ENCODE measurements at places on chromosomes 12 and 14.

DNA sequence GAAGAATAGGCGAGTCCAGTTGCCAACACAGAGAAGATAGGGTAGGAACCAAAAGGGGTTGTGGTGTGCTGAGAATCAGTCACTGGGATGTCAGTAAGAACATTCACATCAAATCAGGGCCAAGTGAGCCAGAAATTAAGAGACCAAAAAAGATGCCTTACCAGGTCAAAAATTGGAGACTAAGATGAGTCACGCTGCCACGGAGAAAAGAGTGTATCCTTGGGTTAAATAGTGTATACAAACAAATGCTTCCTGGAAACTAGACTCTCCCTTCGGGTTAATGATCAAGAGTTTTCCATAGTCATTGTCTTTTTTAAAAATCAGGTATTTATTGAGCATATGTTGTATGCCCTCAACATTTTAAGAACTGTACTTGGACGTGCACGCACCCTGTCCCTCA, 45.2 kb upstream of the BAZ1A start:
- no peaks in the 10 kb centered on the region for H3K27me3 ChIP-seq
- H3K4me3 ChIP-seq: no peak overlapping the region
- H3K27ac ChIP-seq: no peak overlapping the region

- H3K4me1 ChIP-seq: no peaks in the 10 kb centered on the region
- H3K27ac ChIP-seq: no peak overlapping the region
- H3K4me3 ChIP-seq: no peak overlapping the region
- H3K27me3 ChIP-seq: no peaks in the 10 kb centered on the region
- no peaks in the 10 kb centered on the region for H3K36me3 ChIP-seq
Observed at GRCh38 chr14:79363291-79363690, 848.0 kb downstream of the DIO2 start.

DNA sequence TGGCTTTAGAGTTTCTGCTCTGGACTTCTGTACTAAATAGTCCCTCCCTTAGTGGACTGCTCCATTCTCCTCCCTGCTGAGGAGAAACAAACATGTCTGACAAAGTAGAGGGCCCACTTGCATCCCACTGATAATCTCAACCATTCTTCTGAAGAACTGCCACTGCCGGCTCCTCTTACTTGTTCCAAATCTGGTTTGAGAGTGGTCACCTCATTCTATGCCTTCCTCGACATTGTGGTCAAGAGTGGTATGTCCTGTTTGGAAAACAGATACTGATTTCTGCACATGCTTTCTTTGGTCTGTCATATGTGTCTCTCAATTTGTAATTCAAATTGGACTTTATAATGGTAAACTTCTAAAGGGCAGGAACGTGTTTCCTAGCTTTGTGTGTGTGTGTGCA, 36.3 kb upstream of the PLEKHA5 start:
- H3K27ac ChIP-seq: no peak overlapping the region
- H3K4me3 ChIP-seq: no peak overlapping the region
- no peaks in the 10 kb centered on the region for H3K36me3 ChIP-seq
- no peak for DNase-seq
- H3K27me3 ChIP-seq: no peaks in the 10 kb centered on the region

GRCh38 chr14:59155886-59156285, 32.6 kb upstream of the DAAM1 start:
- DNase-seq: no peak
- no peak overlapping the region for H3K27ac ChIP-seq
- no peaks in the 10 kb centered on the region for H3K4me1 ChIP-seq
- H3K36me3 ChIP-seq: no peaks in the 10 kb centered on the region

GRCh38 chr14:51828017-51828797, 32.2 kb upstream of the GNG2 start:
- H3K4me1 ChIP-seq: no peaks in the 10 kb centered on the region
- no peak overlapping the region for H3K4me3 ChIP-seq
- no peaks in the 10 kb centered on the region for H3K36me3 ChIP-seq
- no peak overlapping the region for H3K27ac ChIP-seq
- H3K27me3 ChIP-seq: no peaks in the 10 kb centered on the region

DNA sequence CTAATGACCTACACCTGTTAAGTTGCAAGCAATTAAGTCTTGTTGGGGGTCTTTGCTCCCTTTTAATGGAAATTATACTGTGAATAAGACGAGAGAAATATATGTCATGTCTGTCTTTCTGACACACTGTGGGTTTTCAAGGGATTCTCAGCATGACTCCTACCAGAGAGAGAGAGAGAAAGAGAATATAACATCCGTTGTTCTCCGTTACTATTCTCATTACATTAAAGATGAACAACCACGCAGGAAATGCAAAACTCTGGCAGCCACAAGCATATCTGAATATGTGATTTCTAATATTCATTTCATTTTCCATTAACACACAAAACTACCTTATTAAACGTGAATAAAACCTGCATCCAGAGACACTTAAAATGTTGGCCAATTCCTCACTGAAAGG, 67.3 kb upstream of the EGLN3 start:
- H3K27ac ChIP-seq: no peak overlapping the region
- no peaks in the 10 kb centered on the region for H3K27me3 ChIP-seq
- H3K4me1 ChIP-seq: no peaks in the 10 kb centered on the region

DNA sequence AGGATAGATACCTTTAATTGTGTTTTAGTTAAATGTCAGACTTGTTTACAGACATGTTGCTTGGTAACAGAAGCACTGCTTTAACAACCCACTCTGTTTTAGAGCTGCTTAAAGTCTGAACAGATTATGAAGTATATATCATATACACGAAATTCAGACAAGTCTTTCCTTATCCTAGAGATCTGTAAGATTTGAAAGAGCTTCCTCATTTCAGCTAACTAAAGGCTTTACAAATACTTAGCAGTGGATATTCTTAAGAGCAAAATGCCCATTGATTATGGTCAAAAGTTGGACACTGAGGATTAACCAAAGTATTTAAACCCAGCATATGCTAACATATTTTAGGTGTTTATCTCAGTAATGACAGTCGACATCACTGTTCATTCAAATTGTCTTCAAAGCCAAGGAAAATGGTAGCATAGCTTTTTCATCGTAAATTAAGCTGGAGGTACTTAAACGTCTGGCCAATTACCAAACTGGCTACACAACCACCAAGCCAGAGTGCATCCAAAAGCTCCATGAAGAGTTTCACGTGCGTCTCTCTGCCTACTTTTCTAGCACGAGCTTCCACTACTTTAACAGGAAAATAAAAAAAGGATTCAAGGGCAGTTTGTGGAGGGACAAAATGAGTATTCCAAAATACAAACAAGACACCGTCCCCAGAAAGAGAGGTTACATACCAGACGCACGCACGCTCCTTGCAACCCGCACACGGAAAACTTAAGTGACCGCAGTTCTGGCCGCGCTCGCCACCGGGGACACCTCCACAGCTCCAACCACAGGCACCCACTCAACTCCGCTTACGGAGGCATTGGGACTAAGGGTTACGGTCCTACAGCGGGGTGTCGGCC, 565 bp downstream of the CEP83 start:
- H3K4me1 ChIP-seq: peaks cover 2% of the 10 kb centered on the region
- no peak for DNase-seq
- peak overlapping the region; percentile 90 for H3K27ac ChIP-seq

- H3K27ac ChIP-seq: no peak overlapping the region
- no peak overlapping the region for H3K4me3 ChIP-seq
- no peaks in the 10 kb centered on the region for H3K4me1 ChIP-seq
Observed at GRCh38 chr12:119145367-119145766, 33.4 kb upstream of the HSPB8 start.

GRCh38 chr14:61474701-61475100, 153.3 kb downstream of the PRKCH start:
- no peak overlapping the region for H3K4me3 ChIP-seq
- peaks cover 19% of the 10 kb centered on the region for H3K4me1 ChIP-seq
- H3K27ac ChIP-seq: no peak overlapping the region
- H3K36me3 ChIP-seq: no peaks in the 10 kb centered on the region
- H3K27me3 ChIP-seq: no peaks in the 10 kb centered on the region

- H3K27ac ChIP-seq: no peak overlapping the region
- DNase-seq: no peak
- H3K27me3 ChIP-seq: no peaks in the 10 kb centered on the region
- H3K4me1 ChIP-seq: no peaks in the 10 kb centered on the region
Observed at GRCh38 chr14:33756833-33757232, 194.0 kb downstream of the EGLN3 start.

- H3K27me3 ChIP-seq: no peaks in the 10 kb centered on the region
- no peaks in the 10 kb centered on the region for H3K4me1 ChIP-seq
- no peak for DNase-seq
- H3K4me3 ChIP-seq: no peak overlapping the region
- H3K36me3 ChIP-seq: no peaks in the 10 kb centered on the region
- H3K27ac ChIP-seq: no peak overlapping the region
Observed at GRCh38 chr14:71589609-71590008, 342.6 kb upstream of the RGS6 start.

DNA sequence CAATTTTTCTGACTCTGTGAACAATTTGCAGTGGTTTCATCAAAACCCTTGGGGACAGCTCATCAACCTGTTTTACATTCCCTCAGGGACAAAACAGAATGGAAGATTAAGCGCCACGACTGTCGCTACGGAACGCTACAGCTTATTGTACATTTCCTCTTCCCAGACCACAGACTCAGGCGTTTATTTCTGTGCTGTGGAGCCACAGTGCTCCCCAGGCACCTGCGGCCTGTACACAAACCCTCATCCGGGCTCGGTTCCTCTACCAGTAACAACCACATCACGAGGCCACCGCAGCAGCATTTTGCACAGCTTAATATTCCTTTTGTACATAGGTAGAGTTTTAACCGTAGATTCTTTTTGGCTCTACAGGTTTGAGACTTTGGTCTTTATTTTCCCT, 397.4 kb upstream of the OR4E1 start:
- DNase-seq: no peak
- H3K27me3 ChIP-seq: no peaks in the 10 kb centered on the region
- peaks cover 3% of the 10 kb centered on the region for H3K4me1 ChIP-seq
- no peak overlapping the region for H3K27ac ChIP-seq
- no peak overlapping the region for H3K4me3 ChIP-seq

- H3K36me3 ChIP-seq: no peaks in the 10 kb centered on the region
- no peak overlapping the region for H3K4me3 ChIP-seq
- H3K4me1 ChIP-seq: peaks cover 9% of the 10 kb centered on the region
- no peak overlapping the region for H3K27ac ChIP-seq
Observed at GRCh38 chr12:32398181-32398580, 1.2 kb upstream of the FGD4 start.

- H3K4me1 ChIP-seq: no peaks in the 10 kb centered on the region
- H3K27me3 ChIP-seq: no peaks in the 10 kb centered on the region
- no peak for DNase-seq
- no peak overlapping the region for H3K4me3 ChIP-seq
- H3K36me3 ChIP-seq: no peaks in the 10 kb centered on the region
- no peak overlapping the region for H3K27ac ChIP-seq
Observed at GRCh38 chr12:48361664-48362339, 11.1 kb upstream of the ZNF641 start.

DNA sequence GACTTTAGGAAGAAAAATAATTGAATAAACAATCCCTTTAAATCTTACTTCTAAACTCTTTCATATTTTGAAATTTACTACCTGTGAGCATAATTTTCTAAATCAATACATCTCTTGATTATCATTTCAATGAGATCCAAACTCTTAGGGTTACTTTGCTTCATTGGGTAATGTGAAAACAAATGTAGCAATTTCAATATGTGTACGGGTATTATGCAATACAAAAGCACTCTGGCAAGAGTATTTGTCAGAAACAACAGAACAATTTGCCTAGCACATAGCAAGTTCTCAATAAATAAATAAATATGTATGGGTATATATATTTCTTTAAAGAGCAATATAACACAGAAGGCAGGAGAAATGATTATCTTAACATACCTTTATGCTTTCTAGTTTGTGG, 77.1 kb downstream of the PLEKHG7 start:
- no peak overlapping the region for H3K27ac ChIP-seq
- peaks cover 2% of the 10 kb centered on the region for H3K4me1 ChIP-seq
- no peak overlapping the region for H3K4me3 ChIP-seq
- no peaks in the 10 kb centered on the region for H3K27me3 ChIP-seq
- no peak for DNase-seq

GRCh38 chr14:59214702-59215302, 26.3 kb downstream of the DAAM1 start:
- peaks cover 18% of the 10 kb centered on the region for H3K4me1 ChIP-seq
- H3K27ac ChIP-seq: no peak overlapping the region
- no peaks in the 10 kb centered on the region for H3K36me3 ChIP-seq
- no peak for DNase-seq

DNA sequence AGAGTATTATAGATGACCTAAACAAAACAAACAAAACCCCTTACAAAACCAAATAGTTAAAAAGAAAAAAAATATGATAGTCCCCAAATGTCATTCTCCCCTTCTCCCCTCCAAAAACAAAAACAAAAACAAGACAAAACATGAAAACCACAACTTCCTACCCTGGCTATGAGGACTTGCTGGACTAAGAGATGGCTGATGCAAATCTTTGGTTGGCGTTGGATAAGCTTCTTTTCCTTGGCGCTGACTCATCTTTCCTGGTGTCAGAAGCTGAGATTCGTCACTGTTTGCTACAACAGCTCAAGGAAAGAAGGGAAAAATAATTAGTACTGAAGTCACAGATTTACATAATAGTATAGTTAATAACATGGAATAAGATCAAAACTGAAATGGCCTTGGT, 102.5 kb upstream of the BBS10 start:
- H3K4me3 ChIP-seq: no peak overlapping the region
- no peak for DNase-seq
- H3K4me1 ChIP-seq: no peaks in the 10 kb centered on the region
- H3K27ac ChIP-seq: no peak overlapping the region
- no peaks in the 10 kb centered on the region for H3K36me3 ChIP-seq

DNA sequence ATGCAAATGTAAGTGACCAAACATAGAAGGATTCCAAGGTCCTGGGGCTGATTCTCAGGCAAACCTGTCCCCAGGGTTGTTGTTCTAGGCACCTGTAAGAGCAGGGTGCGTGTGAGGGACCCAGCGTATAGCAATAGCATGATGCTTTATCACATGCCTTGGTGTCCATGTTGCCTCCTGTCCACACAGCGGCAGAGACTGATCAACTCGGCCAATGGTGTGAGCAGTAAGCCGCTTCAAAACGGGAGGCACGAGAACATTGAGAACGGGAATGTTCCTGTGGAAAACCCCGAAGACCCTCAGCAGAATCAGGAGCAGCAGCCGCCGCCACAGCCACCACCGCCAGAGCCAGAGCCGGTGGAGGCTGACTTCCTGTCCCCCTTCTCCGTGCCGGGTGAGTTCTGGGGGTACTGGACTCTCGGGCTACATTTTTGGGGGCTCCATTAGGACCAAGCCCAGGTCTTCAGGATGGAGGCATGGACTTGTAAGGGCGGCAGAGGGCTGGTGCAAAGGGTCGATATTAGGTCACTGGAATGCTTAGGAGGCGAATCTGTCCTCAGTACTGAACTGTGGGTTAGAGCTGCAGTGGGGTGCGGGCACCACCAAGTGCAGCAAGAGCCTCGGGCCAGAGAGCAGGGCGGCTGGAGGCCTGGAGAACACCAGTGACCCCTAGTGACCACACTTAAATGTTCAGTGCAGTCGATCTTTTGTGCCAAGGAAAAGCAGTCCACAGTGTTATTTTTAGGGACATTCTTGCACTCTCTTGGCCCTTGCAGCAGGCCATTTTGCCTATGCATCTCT, 57.2 kb upstream of the RIN3 start:
- no peaks in the 10 kb centered on the region for H3K36me3 ChIP-seq
- no peak overlapping the region for H3K27ac ChIP-seq
- H3K4me3 ChIP-seq: no peak overlapping the region
- peaks cover 3% of the 10 kb centered on the region for H3K4me1 ChIP-seq
- DNase-seq: peak; percentile 56
- H3K27me3 ChIP-seq: no peaks in the 10 kb centered on the region

- DNase-seq: no peak
- no peaks in the 10 kb centered on the region for H3K4me1 ChIP-seq
- H3K36me3 ChIP-seq: no peaks in the 10 kb centered on the region
- H3K27ac ChIP-seq: no peak overlapping the region
- no peaks in the 10 kb centered on the region for H3K27me3 ChIP-seq
- H3K4me3 ChIP-seq: no peak overlapping the region
Observed at GRCh38 chr12:6639151-6639801, 3.5 kb upstream of the LPAR5 start.
